Activated naive CD8-positive, alpha-beta T cell treated with anti-CD3 and anti-CD28 coated beads, Interleukin-2, amount 50 U/mL, for 16 hours (primary cell): ENCODE measurements at places on chromosomes 1 and 21.

- no peak for DNase-seq
Observed at GRCh38 chr1:109761227-109762038, 2.3 kb downstream of the EPS8L3 start.

- DNase-seq = no peak
Observed at GRCh38 chr1:192057766-192058165, 100.5 kb upstream of the RGS18 start.

- DNase-seq = no peak
Observed at GRCh38 chr1:246428542-246429308, 78.4 kb downstream of the SMYD3 start.

- DNase-seq = peak; percentile 14
Observed at GRCh38 chr1:15696956-15697521, 12.9 kb downstream of the PLEKHM2 start.

DNA sequence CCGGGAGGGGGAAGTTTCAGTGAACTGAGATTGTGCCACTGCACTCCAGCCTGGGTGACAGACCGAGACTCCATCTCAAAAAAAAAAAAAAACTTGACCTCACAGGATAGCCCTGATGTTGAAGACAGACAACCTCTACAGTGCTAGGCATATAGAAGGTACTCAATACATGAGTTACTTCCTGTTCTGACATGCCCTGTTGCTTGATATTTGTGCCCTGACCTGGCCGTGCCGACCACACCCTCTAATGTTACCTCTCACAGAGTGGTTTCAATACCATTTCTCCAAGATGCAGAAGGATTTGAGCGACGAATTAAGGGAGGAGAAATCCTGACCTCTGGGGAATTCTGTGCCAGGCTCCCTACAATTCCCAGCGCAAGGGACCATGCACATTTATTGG, 5.2 kb downstream of the PTAFR start:
- DNase-seq = no peak

DNA sequence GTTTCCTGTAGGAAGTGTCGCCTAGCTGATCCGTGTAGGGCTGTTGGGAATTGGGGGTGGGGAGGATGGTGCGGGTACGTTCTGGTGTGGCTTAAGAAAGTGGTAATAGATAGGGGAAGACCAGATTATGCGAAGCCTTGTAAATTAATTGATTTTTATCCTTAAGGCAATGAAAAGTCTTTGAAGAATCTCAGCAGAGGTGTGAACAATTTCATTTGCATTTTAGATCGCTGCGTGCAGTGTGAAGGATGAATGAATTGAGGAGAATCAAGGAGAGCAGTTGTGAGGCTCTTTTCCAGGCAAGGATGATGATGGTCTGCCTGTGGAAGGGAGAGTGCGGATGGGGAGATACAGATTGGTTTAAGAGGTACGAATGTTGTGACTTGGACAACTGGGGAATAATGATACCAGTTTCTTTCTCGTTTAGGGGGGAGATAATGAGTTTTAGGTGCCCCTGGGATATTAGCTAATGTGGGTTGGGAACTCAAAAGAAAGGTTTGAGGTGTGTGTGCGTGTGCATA, 813 bp upstream of the DEDD start:
- no peak for DNase-seq

- DNase-seq = no peak
Observed at GRCh38 chr1:24725209-24725651, 20.0 kb upstream of the CLIC4 start.

- DNase-seq = no peak
Observed at GRCh38 chr21:31236528-31236927, 107.5 kb downstream of the TIAM1 start.

GRCh38 chr21:32978331-32979270, 47.1 kb upstream of the OLIG2 start:
- DNase-seq = no peak

GRCh38 chr1:61056573-61057439, 25.6 kb upstream of the NFIA start:
- DNase-seq = no peak

- no peak for DNase-seq
Observed at GRCh38 chr1:19645411-19646251, 1.5 kb downstream of the NBL1 start.

- DNase-seq = no peak
Observed at GRCh38 chr1:76725864-76726619, 141.2 kb upstream of the ST6GALNAC5 start.

DNA sequence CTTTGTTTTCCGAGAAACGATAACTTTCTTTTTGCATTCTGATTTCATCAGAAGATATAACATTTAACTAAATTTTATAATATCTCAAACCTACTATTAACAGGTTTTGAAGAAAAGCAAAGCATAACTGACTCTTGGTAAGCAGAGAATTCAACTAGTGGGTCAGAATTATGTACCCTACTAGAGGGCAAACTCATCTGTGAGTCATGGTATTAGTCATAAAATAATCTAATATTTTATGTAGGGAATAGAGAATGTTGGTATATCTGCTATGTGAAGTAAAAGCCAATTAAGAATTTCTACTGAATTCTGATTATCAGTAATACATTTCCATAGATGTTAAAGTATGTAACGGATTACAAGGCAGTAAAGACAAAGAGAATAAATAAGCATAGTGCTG, 56.8 kb downstream of the USP1 start:
- DNase-seq = no peak

DNA sequence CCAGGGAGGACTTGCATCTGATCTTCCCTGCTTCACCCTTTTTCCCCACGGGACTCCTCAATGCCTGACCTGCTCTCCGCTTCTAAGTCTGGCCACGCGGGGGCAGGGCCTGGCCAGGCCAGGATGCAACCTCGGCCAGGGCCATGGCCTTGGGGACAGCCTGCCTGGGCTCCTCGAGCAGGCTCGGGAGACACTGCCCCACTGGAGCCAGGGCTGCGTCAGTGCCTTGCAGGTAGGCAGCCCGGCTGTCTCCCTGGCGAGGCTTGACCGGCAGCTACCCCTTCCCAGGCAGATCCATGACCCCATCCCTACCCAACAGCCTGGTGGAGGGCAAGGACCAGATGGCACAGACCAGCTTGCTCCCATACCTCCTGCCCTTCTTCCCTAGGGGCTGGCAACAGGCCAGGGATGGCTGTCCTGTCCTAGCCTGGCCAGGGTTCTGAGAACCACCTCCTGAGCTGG, 2.7 kb upstream of the PRDM16 start:
- no peak for DNase-seq

DNA sequence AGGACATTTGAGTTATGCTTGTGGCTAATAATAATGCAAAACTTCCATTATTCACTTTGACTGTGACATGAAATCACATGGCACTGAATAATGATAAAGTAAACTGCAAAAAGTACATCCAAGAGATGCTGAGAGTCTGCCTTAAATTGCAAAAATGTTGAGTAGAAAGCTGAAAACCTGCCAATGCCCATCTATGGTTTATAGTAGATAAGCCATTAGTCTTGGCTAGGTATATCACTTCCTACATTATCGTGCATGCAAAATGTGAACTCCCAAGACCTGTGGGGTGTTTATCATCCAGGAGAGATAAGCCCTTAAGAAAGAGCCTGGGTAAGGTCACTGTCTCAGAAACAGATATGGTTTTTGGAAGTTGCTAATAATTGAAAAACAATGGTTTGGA, 208.7 kb upstream of the DPYD start:
- no peak for DNase-seq

- no peak for DNase-seq
Observed at GRCh38 chr21:41754479-41754891, 12.4 kb downstream of the RIPK4 start.

GRCh38 chr1:23727362-23727811, 15.9 kb upstream of the ELOA start:
- no peak for DNase-seq

- DNase-seq = no peak
Observed at GRCh38 chr1:64683419-64683818, 61.5 kb upstream of the RAVER2 start.
